Central memory CD4-positive, alpha-beta T cell (primary cell): ENCODE measurements at places on chromosomes 16 and 17.
A peak's percentile ranks its signal among the peaks of the same experiment; 100 is the strongest.

GRCh38 chr16:89105599-89106151, 12.0 kb downstream of the ACSF3 start:
- no peak for DNase-seq

DNA sequence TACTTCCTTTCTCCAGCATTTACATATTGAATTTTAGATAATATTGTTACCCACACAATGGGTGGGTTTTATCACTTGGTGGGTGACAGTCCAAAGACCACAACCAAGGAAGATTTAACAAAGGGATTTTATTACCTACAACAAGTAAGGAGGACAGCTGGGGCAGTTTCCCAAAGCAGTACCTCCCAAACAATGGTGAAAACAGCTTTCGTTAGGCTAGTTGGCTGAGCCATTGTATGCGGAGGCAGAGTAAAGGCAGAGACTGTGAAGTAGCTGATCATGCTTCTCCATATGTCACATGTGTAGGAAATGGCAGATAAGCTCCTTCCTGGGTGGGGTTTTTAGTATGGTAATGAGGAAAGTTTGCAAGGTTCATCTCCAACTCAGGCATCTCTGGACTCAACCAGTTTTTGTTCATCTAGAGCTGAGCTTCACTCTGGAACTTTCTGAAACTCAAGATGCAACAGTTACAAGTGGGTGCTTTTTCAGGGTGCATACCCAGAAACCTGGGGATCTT, 104.3 kb upstream of the PSMD7 start:
- DNase-seq, result no peak

- DNase-seq, result no peak
Measured at GRCh38 chr17:37060094-37060493, 111.3 kb downstream of the AATF start.

GRCh38 chr17:78013683-78014467, 55.4 kb downstream of the TNRC6C start:
- peak; percentile 59 for DNase-seq

- DNase-seq, result no peak
Measured at GRCh38 chr16:73547552-73548403, 499.9 kb upstream of the ZFHX3 start.

GRCh38 chr17:72724267-72724666, 368.2 kb downstream of the SLC39A11 start:
- DNase-seq, result no peak

- no peak for DNase-seq
Measured at GRCh38 chr16:49608779-49609178, 235.2 kb downstream of the C16orf78 start.

DNA sequence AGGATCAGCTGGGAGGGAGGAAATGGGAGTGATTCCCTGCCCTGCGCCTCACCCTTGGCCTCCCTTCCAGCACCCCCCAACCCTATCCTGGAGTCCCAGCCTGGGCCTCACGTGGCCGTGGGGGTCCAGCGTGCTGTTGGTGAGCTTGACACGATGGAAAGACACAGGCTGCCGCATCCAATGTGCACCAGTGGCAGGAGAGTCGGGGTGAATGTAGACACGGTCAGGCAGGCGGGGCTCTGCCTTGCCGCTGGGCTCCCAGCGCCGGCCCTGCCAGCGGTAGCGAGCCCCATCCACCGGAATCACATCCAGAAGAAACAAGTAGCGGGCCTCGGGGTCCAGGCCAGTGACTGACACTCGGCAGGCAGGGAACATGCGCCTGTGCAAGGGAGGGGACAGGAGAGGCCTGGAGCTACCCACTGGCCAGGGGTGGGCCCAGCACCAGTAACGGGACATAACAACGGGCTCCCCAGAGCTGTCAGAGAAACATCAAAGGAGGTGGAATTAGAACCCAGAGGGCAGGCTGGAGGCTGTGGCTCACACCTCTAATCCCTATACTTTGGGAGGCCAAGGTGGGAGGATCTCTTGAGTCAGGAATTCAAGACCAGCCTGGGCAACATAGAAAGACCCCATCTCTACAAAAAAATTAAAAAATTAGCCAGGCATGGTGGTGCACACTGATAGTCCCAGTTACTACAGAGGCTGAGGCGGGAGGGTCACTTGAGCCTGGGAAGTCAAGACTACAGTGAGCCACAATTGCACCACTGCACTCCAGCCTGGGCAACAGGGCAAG, 2.7 kb downstream of the TBX6 start:
- no peak for DNase-seq

DNA sequence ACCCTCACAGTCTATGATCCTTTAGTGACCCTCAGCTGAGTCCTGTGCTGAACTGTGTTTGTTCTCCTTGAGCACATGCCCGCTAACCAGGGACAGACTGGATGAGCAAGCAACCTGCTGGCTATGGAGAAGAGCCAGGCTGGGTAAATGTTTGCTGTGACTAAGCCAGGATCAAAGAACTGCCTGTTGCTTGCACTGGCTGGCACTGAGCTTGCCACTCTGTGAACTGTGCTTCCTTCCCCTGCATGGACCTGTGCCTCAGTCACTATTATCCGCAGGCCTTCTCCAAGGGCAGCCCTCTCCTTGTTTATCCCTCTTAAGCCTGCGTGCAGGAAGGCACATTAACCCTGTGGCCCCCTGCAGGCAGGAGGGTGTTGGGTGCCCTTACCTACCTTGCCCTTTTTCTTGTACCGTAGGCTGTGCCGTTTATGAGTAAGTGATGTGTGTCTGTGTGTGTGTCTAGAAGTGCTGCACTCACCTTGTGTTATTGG, 7.4 kb downstream of the PNPO start:
- no peak for DNase-seq

DNA sequence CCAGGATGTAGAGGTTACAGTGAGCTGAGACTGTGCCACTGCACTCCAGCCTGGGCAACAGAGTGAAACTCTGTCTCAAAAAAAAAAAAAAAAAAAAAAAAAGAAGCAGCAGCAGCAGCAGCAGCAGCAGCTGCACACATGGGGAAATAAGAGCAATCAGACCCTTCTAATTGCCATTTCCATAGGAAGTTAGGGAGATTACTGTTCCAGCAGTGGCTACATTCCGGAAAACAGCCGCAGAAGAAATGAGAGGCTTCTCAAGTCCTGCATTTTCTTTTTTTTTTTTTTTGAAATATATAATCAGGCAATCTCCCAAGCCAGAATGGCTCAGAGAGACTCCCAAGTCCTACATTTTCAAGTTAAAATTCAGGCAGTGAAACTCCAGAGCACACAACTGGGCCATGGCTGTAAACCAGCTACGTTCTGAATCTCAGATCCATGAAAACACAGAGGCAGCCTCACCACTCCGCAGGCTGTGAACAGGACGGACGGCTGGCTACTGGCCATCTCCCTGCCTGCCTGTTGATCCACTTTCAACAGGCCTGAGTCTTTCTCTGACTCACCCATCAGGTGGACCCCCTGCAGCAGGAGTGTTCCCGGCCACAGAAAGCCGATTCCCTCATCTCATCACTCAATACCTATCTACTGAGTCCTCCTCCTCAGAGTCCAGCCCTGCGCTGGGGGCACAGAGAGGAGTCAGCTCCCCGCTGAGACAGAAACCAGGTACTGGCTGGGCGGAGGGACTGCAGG, 15.0 kb downstream of the TRPV1 start:
- DNase-seq, result no peak

GRCh38 chr17:81960130-81960958, 643 bp downstream of the NOTUM start:
- no peak for DNase-seq

GRCh38 chr17:40850293-40850972, 16.6 kb downstream of the KRT12 start:
- DNase-seq, result no peak

DNA sequence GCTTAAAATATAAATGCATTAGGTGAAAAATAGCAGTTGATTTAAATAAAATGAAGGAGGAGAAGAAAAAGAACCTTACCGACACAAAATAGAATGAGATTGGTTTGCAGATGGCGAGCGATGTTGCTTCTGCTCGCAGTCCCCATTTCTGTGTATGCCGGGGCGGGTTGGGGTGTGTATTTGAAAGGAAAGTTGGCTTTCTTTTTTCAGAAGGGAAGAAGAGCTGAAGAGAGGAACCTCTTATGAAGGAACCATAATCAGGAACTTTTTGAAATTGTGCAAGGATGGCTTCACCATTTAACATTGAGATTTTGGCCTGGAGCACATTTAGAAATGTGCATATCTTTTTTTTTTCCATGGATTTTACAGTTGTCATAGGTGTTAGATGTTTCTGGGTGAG, at the start of gene IGSF6:
Gene IGSF6 (minus strand): TSS at position 156 of the 400 bp plus-strand sequence. CDS start 10 bp downstream, at position 146.
- no peak for DNase-seq

GRCh38 chr16:21959050-21959449, 5.9 kb downstream of the UQCRC2 start:
- DNase-seq, result no peak

- DNase-seq, result no peak
Measured at GRCh38 chr17:64653325-64653984, 8.7 kb downstream of the SMURF2 start.

DNA sequence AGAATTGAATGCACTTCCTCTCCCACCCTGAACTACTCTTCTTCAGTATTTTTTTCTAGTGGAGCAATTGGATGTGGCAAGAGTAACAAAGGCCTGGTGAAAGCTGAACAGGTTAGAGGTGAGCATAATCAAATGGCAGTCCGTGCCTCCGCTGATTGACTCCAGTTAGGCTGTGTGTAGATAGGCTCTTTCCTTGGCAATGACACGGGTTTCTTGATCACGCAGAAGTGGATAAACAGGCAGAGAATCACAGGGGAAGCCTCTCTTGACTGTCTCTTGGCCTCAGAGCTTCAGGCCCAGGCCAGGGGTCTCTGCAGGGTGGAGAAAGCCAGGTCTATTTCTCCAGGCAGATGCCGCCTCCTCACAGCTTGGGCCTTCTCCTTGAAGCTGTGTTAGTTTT, 4.2 kb downstream of the CD300LB start:
- no peak for DNase-seq

GRCh38 chr17:48351911-48352332, 78.1 kb downstream of the SKAP1 start:
- DNase-seq, result peak; percentile 41

DNA sequence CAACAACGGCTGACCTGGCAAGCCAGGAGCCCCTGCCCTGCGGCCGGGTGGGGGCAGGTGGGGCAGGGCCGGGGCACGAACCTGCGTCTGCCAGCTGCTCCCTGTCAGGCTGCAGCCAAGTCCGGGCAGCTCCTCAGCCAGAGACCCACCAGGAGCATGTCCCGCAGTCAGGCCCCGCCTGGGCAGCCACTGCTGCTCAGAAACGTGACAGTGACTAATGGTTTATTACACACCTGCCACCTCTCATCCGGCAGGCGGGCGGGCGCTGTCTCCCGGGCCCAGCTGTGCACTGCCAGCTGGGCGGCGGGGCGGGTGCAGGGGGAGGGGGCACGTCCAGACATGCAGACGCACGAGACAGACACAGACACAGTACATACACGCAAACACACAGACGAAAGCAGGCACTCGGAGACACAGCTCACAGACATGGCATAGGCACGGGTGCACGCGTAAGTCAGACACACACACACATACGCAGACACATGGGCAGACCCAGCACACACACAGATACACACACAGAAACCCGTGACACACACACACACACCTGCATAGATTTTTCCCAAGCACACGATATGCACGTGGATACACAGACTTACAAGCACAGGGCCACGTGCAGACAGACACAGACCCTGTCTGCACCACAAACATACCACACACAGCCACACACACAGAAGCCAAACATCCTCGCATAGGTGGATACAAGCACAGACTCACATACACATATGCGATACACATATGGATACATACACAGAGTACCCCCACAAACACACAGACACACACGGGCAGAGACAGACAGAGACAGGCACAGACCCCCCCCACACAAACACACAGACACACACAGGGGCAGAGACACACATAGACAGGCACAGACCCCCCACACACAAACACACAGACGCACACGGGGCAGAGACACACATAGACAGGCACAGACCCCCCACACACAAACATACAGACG, 248.3 kb upstream of the CIBAR2 start:
- no peak for DNase-seq

DNA sequence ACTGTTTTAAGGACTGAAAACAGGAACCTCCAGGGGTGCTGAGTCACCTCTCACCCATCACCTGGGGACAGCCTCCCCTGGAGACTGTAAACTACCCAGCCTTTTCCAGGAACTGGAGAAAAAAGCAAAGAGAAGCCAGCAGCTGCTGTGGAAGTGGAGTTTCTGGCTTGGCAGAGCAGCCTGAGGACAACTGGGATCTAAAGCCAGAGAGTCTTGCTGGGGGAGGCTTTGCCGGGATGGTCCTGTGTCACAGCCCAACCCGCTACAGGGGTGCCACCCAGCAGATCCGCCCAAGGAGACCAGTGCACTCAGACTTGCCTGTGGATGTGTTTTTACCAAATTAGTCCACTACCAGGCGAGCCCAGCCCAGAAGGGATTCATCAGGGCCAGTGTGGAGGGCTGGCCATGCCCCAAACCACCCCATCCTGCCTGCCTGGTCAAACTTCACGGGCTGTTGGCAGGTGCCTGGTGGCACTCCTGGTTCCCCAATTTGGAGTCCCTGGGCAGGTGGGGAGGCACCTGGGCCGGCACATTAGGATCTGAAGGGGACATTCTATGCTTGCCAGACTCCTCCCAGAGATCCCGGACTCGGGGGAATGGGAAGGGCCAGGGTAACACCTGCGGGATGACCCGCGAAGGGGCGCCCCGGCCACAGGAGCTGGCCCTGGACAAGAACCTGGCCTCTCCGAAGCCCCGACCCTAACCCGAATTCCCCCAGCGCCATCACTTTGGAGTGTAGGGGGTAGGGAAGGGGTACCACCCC, 771 bp downstream of the MSRB1 start:
- no peak for DNase-seq

DNA sequence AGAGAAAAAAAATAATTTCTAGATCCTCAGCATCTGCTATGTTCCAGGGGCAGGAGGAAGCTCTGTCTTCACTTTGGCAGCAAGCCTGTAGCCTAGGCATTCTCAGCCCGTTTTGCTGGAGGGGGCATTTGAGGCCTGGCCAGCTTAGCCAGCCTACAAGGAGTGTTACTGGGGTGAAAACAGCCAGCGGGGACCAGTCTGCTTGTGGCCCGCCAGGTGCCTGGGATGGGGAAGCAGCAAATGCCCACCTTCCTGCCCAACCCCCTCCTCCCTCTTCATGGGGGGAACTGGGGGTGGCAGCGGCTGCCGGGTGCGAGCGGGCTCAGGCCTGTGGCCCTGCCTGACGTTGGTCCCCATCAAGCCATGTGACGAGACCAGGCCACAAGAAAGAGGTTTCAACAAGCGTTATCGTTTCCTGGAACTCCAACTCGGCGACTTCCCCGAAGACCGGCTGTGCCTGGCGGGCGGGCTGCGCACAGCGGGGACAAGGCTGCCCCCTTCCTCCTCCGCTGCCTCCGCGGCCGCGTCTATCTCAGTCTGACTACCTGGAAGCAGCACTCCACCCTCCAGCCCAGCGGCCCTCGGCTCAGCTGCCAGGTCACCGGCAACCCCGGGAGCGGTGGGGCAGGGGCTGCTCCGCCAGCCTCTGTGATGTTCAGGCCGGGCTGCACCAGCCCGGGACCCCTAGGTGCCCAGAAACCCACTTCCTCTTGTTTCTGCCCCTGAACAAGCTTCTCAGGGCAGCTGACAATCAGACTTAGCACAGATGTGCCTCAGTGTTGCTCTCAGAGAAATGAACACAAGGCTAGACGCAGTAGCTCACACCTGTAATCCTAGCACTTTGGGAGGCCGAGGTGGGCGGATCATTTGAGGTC, 22.9 kb downstream of the SOCS1 start:
- DNase-seq, result peak; percentile 87

GRCh38 chr17:32593003-32593402, 106.2 kb downstream of the CDK5R1 start:
- no peak for DNase-seq
